ENCODE measurements at places on chromosomes 5 and 9.
A peak's percentile ranks its signal among the peaks of the same experiment; 100 is the strongest.

DNA sequence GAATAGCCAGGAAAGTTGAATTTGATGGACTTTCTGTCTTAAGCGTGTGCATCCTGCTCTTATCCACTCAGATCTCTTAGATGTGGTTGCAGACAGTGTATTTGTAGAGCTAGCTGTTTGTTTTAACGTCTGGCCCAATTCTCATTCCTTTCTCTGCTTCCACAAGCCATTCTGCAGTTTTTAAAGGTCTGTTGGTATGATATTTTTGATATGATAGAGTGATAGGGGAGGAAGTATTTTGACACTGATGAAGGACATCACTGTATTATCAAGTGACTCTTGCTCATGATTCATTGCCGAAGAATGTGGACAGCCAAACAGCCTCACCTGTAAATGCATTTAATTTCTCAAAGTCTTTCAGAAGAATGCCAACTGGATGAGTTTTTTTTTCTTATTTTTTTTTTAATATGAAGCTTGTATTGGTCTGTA is 4.5 kb downstream of the TJP2 start:
- DNase-seq = no peak

DNA sequence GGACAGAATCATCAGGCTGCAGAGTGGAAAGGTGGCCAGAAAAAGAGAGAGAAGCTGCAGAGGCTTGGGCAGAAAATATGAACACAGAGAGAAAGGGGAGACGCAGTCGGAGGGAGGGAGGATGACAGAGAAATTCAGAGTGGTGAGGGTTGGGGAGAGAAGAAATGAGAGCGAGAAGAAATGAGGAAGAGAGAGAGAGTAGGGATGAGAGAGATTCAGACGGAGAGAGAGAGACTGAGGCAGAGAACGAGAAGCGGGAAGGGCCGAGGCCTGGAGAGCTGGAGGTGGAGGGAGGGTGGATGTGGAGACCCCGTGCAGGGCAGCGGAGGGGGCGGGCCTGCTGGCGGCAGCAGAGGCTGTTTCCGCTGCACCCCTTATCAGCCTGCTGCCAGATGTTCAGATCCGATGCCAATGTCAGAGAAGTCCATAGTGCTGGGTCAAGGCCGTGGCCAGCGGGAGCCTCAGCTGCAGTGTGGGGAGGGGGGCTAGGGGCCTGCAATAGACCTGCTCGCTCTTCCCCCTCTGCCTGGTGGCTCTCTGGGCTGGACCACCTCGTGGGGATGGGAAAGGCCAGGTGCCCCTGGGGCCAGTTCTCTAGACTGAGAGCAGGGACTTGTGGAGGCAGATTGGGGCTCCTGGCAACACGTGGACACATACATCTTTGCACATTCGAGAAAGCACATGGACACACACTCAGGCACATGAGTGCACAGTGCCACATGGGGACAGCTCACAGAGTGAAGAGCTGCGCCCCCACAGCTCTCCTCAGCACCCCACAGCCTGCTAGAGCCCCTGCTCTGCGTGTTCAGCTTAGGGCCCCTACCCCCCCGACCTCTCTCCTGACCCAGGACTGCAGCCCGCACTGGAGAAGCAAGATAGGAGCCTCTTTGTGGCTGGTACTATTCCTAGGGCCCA is 4.9 kb upstream of the NR5A1 start:
- no peak for DNase-seq

DNA sequence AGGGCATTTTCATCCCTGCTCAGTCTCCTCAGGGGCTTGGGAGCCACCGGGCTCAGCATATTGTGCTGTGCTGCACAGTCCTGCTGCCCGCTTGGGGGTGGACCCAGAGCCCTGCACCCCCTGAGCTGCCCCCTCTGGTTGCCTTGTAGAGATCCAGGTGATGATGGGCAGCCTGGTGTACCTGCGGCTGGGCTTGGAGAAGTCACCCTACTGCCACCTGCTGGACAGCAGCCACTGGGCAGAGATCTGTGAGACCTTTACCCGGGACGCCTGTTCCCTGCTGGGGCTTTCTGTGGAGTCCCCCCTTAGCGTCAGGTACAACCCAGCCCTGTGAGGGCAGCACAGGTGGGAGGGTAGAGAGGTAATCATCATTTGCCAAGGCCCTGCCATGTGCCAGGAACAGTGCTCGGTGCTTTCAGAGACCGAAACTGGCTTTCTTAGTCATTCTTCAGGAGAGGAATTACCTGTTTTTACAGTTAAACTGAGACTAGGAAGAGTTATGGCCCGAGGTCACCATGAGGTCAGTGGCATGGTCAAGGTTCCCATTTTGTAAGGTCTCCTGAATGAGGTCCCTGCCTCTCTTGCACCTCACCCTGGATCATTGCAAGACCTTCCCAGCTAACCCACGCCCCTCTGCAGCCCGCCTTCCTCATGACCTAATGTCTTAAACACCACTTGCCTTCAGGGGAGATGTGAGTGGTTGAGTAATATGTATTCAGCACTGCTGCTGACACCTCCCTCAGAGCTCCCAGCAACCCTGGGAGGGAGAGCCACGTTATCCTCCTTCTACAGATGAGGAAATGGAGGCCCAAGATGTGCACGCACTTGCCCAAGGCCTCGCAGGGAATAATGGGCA is 7.5 kb downstream of the NHP2 start:
- peak; percentile 54 for DNase-seq

GRCh38 chr9:118129541-118129940 is 425.3 kb downstream of the TLR4 start:
- DNase-seq = no peak

DNA sequence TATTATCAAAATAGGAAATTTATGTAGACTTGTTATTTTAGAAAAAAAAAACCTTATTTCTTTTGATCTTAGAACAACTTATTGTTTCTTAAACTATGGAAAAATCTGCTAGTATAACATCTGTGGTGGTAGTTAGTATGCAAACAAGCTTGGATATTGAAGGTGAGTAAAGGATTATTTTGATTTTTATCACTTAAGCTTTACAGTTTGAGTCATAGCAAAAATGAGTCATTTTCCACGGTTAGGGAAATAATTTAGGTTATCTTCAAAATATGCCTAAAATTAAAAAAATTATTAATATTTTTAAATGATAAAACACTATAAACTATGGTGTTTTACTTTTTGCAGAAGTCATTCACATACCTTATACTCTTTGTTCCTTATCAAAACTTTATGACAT is 107.2 kb upstream of the DHFR start:
- no peak for DNase-seq

GRCh38 chr9:87564791-87565241 is 67.1 kb downstream of the DAPK1 start:
- no peak for DNase-seq

DNA sequence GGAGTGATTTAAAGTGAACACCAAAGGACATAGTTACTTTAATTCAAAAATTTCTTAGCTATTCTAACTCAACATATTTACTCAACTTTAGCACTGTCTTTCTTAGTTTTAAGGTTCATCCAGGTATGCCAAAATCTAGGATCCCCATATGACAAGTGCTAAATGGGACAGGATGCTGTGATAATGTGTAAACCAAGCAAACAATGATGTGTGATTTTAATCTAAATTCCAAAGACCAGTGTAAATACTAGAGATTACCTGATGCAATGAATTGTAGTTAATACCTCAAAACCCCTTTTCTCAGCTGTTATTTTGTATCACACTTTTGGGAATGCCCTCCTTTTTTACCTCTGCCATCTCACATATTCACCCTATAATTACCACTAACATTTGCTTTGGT is 26.8 kb upstream of the ISOC1 start:
- no peak for DNase-seq

DNA sequence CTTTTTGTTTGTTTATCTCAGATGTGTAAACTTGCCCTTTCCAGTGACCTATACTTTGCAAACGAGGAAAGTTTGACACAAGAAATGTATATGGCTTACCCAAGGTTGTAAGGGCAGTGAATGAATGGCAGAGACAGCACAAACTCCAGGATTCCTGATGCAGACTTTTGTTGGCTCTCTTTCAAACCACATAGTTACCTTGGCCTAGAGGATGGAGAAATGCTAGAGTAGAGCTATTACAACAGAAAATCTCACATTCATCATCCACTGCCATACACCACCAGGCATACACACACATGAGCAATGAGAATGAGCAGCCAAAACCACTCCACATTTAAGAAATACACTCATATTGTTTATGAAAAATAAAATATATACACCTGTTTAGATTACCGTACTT is 387.0 kb downstream of the TLR4 start:
- no peak for DNase-seq

DNA sequence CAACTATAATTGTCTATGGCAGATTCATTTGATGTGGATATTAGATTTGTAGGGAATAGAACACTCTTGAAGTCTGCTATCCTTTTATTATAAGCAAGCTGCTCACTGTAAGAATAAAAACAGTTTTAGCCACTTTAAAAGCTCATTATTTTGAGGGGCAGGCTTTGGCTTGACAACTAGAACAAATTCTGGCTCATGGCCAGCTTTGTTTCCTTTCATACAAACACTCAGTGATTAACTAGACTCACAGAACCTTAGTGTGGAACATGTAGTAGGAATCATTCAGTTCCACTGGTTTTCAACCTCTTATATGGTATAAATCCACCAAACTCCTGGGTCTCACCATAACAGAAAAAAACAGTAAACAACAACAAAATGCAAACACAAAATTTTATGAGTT is 27.4 kb upstream of the CEP120 start:
- no peak for DNase-seq

DNA sequence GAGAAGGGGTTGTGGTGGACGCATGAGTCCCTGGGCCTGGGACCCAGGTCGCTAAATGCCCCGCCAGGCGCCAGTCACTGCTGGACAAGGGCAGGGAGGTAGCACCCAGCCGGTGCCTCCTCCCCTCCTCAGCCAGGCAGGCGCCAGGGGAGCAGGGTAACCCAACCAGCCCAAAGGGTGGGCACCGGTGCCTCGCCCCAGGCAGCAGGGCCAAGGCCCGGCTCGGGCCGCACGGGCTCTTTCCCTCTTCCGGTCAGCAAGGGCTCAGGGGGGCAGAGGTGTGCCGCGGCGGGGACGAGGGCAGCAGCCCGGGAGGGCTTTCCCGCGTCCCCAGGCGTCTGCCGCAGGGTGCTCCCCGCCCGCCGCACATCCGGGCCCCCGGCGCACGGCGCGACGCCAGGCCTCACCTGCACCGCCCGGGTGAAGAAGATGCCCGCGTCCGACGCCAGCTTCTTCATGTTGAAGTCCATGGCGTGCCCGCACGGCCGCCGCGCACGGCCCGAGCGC is 393 bp downstream of the SH3GLB2 start:
- peak; percentile 67 for DNase-seq

DNA sequence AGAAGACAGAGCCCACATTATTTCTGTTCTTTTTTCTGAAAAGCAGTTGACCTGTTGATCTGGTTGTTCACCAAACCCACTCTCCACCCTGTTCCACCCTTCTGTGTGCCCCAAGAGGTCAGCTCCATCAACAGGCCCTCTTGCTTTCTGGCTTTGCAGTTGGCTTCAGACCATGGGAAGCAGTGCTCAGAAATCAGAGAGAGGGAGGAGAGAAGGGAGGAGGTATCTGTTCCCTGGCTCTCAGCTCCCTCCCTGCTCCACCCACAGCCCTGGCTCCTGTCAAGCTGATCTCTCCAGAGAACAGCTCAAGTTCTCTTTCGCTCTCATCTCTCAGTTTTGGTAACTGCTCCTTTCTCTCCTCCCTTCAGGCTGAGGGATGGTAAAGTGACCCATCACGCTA is 144.2 kb upstream of the RAI14 start:
- no peak for DNase-seq

DNA sequence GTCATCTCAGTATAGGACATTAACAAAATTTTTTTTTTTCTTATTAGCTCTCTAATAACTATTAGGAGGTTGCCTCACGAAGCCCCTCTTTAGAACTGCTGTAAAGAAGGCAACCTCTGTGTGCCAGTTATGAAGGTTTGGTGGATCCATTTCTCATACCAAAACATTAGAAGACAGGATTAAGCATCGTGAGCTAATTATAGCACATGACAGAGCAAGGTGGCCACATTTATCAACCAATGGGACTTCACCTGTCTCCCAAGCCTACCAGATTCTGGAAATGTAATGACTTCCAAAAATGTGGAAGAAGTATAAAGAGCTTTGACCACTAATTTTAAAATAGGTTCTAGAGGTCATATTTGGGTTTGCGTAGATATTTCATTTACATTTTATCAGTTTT is 107.2 kb downstream of the SMARCA2 start:
- DNase-seq = no peak
